ENCODE measurements at places on chromosomes 5 and 9. TPM values are rescaled to one million over a fixed set of nuclear protein-coding genes. Genes with fewer than 3 reads are reported as not detected.

C1QTNF2 gene
- total RNA-seq, result 3.2 TPM

HABP4 gene
- total RNA-seq, result 32.7 TPM

MYOZ3 gene
- total RNA-seq, result 1.5 TPM

PTGES gene
- 84.5 TPM for total RNA-seq

SLCO6A1 gene
- total RNA-seq, result not detected

LCNL1 gene
- 3.1 TPM for total RNA-seq

HTR4 gene
- total RNA-seq, result not detected

LRRC19 gene
- total RNA-seq, result not detected

QRFP gene
- total RNA-seq, result not detected

WDR38 gene
- not detected for total RNA-seq

SUSD3 gene
- total RNA-seq, result 1.3 TPM

HAPLN1 gene
- total RNA-seq, result 4.6 TPM

CYSRT1 gene
- 0.44 TPM for total RNA-seq

RUFY1 gene
- total RNA-seq, result 52.5 TPM

ADAMTS2 gene
- total RNA-seq, result 76.6 TPM

JAK2 gene
- 15.4 TPM for total RNA-seq

NMRK1 gene
- total RNA-seq, result 15.1 TPM

ROR2 gene
- 20.9 TPM for total RNA-seq

TEX48 gene
- not detected for total RNA-seq

DAB2 gene
- total RNA-seq, result 199 TPM

SOWAHA gene
- 0.17 TPM for total RNA-seq

STPG3 gene
- total RNA-seq, result 0.66 TPM

CNTNAP3B gene
- 1.2 TPM for total RNA-seq

LECT2 gene
- total RNA-seq, result not detected

IL4 gene
- not detected for total RNA-seq

BTNL3 gene
- not detected for total RNA-seq

NIPAL4 gene
- total RNA-seq, result not detected

PCA3 gene
- total RNA-seq, result not detected

CDX1 gene
- 0.17 TPM for total RNA-seq

ROPN1L gene
- 0.29 TPM for total RNA-seq
